DMS53 (cell line): ENCODE measurements at places on chromosomes 1 and 21.

DNA sequence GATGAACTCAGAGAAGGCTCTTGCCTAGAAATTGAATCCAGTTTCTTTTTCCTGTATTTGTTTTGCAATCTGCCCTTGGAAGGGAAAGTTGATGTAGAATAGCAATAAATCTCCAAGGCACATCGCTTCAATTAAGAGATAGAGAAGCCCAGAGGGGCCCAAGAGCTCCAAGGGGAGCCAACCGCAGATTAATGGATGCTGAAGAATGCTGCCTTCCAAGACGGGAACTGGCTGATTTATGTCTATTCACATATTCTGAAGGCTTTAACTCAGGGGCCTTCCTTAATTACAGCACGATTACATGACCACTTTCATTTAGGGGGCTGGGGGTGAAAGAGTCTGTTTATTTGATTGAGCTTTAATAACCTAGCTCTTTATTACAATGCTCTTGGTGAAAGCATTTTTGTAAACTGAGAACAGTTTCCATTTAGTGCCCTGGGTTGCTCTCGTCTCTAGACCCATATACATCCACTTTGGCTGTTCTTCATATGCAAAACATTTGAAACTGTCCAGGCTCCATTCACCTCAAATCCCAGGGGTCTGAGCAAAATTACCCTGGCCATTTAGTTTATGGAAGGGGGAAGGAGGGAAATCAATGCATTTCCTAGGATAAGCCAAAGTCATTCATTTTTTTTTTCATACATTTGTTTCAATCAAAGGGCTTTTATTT, 87.4 kb upstream of the CLDN14 start:
- no peak for DNase-seq

GRCh38 chr1:231286603-231287002, 45.6 kb downstream of the GNPAT start:
- DNase-seq = no peak

- DNase-seq = no peak
Observed at GRCh38 chr1:214966346-214966745, 116.2 kb upstream of the KCNK2 start.

- no peak for DNase-seq
Observed at GRCh38 chr1:198880397-198880796, 241.6 kb downstream of the PTPRC start.
